ENCODE measurements at places on chromosomes 16 and 17. TPM values are rescaled to one million over a fixed set of nuclear protein-coding genes. Genes with fewer than 3 reads are reported as not detected.

The TEX14 gene
- under 0.01 TPM for total RNA-seq

The RRAD gene
- 0.60 TPM for total RNA-seq

The CD300E gene
- total RNA-seq = not detected

The CDH5 gene
- 512 TPM for total RNA-seq

The CSH1 gene
- total RNA-seq = not detected

The NOG gene
- total RNA-seq = 4.4 TPM

The FNDC8 gene
- total RNA-seq = not detected

The ZNF500 gene
- total RNA-seq = 6.7 TPM

Data from pulmonary artery endothelial cell (primary cell).